ENCODE measurements at places on chromosomes 11 and 22.

- DNase-seq: no peak
Observed at GRCh38 chr11:124776865-124777645, 15.0 kb upstream of the ESAM start.

DNA sequence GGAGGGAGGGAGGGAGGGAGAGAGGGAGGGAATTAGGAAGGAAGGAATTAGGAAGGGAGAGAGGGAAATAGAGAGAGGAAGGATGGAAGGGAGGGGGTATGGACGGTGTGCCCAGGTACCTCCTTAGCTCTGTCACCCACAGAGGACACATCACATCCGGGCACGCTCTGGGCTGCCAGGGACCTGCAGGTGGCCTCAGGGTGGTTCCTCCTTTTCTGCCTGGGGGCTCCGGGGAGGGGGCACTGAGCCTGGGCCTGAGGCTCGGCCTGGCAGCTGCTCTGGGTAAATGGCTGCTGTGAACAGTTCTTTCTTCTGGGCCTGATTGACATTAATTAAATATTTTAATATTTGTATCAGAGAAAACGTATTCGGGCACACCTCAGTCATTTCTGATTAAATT lies 733.5 kb downstream of the BRD1 start:
- no peak for DNase-seq

DNA sequence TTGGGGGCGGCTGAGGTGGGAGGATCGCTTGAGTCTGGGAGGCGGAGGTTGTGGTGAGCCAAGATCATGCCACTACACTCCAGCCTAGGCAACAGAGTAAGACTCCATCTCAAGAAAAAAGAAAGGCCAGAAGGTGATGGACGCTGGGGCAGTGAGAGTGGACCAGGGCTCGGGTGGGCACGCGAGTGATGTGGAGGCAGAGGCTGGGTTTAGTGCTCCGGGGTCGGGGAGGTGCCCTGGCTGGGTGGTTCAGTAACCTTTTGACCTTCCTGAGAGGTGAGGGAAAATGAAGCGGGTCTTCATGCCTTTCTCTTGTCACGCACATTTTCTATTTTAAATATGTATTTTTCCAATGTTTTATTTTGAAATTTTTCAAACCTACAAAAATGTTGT lies 45.1 kb downstream of the ST14 start:
- DNase-seq: no peak

- DNase-seq: no peak
Observed at GRCh38 chr11:97574976-97575665, 1185.3 kb downstream of the JRKL start.

GRCh38 chr11:74909385-74909784 lies 39.5 kb downstream of the XRRA1 start:
- no peak for DNase-seq

GRCh38 chr11:76139314-76139713 lies 67.0 kb downstream of the WNT11 start:
- DNase-seq: no peak

GRCh38 chr11:73350908-73351636 lies 25.1 kb upstream of the RELT start:
- DNase-seq: peak; percentile 70

- no peak for DNase-seq
Observed at GRCh38 chr22:35733791-35734516, 16.3 kb downstream of the APOL5 start.

GRCh38 chr22:22021162-22021750 lies 38.7 kb upstream of the TOP3B start:
- DNase-seq: no peak

GRCh38 chr11:116374085-116374484 lies 398.7 kb downstream of the BUD13 start:
- DNase-seq: no peak

GRCh38 chr11:55956521-55956920 lies 13.2 kb downstream of the OR10AG1 start:
- DNase-seq: no peak

GRCh38 chr11:10592331-10592730 lies 23.9 kb upstream of the LYVE1 start:
- DNase-seq: no peak

All from CD4-positive, alpha-beta T cell treated with Interleukin-2 at 100 ng/mL for 4 hours (primary cell).